ENCODE measurements at places on chromosomes 6 and 20.

- DNase-seq, result peak; percentile 44
Measured at GRCh38 chr6:150016324-150017185, 8.8 kb downstream of the RAET1L start.

GRCh38 chr6:107329063-107329860 lies 130.1 kb downstream of the PDSS2 start:
- peak; percentile 29 for DNase-seq

DNA sequence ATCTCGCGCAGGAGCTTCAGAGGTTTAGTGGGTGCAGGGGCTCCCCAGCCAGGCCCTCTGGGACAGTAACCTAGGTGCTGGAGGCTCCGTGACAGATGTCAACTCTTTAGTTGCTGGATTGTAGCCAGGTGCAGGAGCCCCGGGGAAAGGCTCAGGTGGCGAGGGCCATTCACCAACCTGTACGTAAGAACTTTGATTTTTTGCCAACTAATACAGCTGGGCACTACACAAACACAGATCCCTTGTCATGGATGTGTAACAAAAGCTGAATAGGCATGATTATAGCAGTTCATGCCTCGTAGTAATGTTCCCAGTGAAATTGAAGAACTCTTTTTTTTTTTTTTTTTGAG lies 82.6 kb downstream of the CDC5L start:
- no peak for DNase-seq

GRCh38 chr6:25257686-25258348 lies 21.4 kb upstream of the CARMIL1 start:
- no peak for DNase-seq

- DNase-seq, result no peak
Measured at GRCh38 chr6:41416501-41416837, 81.1 kb downstream of the NCR2 start.

DNA sequence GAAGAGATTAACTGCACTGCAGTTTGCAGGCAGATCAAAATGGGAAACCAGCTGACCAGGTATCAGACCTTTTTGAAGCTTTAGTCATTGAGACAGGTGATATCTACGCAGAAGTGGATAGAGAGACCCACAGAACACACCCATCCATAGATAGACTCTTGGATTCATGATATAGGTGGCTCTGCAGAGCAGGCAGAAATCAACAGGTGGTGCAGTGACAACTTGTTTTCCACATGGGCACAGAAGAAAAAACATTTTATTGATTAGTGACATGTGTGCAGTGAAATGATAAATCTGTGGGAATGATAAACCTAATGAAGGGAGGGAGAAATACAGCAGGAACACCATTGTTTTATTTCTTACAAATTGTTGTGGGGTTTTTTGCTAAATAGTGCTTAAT lies 45.2 kb downstream of the NUDT3 start:
- DNase-seq, result no peak

DNA sequence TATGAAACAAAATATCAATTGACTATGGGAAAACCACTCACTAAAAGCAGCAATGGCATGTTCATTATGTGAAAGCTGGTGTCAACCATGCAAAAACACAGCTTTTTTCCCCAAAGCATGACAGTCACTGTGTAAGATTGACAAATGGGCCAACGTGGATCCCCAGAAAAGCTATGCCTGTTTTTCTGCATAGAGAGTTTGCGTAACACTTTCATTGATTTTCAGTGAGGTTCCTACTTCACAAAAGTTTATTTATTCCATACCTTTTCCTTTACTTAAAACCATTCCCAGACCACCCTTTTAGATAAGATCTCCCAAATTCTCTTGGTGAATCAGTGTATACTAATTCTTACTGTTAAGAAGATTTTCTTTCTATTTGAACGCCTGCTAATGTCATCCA lies 138.4 kb upstream of the GLP1R start:
- DNase-seq, result no peak

GRCh38 chr6:168137024-168137423 lies 58.0 kb upstream of the FRMD1 start:
- DNase-seq, result peak; percentile 12

- peak; percentile 73 for DNase-seq
Measured at GRCh38 chr20:29079769-29080690, 2177.4 kb upstream of the DEFB115 start.

GRCh38 chr6:134549854-134550253 lies 231.9 kb upstream of the SGK1 start:
- no peak for DNase-seq

- no peak for DNase-seq
Measured at GRCh38 chr20:32019563-32020463, 9.6 kb downstream of the CCM2L start.
